ENCODE measurements at places on chromosomes 16 and 17.
A peak's percentile ranks its signal among the peaks of the same experiment; 100 is the strongest.

DNA sequence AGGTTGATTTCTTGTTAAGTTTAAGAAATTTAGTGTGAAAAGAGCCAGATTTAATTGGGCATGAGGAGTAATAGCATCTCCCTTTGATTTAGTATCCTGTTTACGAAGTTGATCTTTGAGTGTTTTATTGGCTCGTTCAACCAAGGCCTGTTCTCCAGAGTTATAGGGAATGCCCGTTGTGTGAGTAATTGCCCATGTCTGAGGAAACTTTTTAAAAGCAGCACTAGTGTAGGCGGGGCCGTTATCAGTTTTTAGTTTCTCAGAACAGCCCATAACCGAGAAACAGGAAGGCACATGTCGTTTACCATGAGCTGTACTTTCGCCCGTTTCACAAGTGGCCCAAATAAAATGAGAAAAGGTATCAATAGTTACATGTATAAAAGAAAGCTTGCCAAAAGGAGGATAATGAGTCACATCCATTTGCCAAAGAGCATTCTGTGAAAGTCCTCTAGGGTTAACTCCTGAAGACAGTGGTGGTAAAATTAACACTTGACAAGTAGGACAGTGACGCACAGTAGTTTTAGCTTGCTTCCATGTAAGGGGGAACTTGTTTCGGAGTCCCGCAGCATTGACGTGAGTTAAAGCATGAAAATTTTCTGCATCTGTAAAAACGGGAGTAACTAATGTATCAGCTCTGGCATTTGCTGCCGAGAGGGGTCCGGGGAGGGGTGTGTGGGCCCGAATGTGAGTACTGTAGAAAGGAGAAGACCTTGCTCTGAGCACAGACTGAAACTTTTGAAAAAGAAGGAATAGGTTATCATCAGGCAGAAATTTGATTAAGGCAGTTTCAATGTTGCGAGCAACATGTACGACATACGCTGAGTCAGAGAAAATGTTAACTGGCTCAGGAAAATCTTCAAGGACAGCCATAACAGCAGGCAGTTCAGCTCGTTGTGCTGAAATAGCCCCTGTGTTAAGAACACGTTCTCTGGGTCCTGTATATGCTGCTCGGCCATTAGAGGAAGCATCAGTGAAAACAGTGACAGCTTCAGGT lies 18.5 kb upstream of the KCTD5 start:
- no peak for DNase-seq

GRCh38 chr17:42509841-42510240 lies 26.2 kb upstream of the NAGLU start:
- DNase-seq: no peak

- no peak for DNase-seq
These were observed 27.1 kb upstream of the CREBBP start for GRCh38 chr16:3907586-3907985.

GRCh38 chr17:58329810-58330537 lies 1.4 kb upstream of the TSPOAP1 start:
- DNase-seq: peak; percentile 46

DNA sequence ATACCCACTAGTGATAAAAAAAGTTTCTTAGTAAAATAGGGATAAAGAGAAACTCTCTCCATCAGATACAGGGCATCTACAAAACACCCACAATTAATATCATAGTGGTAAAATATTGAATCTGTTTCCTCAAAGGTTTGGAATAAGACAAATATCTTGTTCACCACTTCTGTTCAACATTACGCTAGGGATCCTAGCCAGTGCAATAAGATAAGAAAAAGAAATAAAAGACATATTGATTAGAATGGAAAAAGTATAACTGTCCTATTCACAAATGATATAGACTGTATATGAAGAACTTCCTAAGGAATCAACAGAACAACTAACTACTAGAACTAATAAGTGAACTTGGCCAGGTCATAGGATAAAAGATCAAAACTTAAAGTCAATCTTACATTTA lies 12.9 kb downstream of the LPCAT2 start:
- no peak for DNase-seq

DNA sequence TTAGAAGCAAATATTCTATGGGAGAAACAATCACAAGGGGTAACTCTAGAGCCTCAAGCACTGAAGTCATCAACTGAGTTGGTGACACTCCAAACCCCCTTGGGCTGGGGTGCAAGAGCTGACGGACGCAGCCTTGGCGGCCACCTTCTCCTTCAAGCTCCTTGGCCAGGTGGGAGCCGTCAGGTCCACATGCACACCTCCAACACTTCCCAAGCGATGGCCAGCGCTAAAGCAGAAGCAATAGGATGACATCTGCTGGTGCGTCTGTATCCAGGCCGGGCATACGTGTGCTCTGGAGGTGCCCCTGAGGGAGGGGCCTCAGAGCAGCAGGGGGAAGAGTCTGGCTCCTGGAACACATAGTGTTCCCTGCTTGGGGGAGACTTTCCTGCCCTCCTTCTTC lies 12.2 kb upstream of the FOXJ1 start:
- no peak for DNase-seq

GRCh38 chr17:79607940-79608623 lies 2.8 kb downstream of the RBFOX3 start:
- DNase-seq: no peak

- DNase-seq: no peak
These were observed 17.7 kb downstream of the LITAFD start for GRCh38 chr16:8899709-8900317.

DNA sequence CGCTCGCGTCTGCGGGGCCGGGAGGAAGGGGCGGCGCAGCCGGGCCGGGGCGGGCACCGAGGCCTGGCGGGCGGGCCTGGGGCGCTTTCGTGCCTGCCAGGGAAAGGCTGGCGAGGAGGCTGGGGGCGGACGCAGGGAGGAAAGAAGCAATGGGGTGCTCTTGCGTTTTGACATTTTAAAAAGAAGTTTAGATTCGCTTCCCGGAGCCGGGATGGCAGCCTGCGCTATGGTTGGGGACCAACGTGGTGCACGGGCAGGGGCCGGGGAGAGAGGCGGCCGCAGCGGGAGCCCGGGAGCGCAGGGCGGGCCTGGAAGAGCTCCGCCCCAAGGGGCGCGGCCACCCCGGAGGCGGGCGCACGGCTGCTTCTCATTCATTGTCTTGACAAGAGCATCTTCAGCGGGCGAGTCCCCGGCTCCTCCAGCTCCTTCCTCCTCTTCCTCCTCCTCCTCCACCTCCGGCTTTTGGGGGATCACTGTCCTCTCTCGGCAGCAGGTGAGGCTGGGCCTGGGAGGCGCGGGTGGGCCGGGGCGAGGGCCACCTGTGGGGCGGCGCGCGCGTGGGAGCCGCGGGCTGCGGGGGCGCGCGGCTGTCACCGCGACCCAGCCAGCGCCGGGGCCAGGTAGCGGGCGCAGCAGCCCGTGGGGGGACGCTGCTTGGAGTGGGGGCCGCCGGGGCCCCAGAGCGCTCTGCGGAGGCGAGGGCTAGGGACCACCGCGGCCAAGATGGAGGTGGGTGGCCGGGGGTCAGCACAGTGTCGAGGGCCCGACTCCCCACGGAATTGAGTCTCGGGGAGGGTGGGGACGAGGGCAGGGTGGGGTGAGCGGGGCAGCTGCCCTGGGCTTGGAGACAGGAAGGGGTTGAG lies at the start of gene CORO1A:
Gene CORO1A, plus strand, starts transcription at position 370 of the 863 bp plus-strand sequence. CDS start 1,608 bp downstream, outside the sequence.
- peak; percentile 42 for DNase-seq

DNA sequence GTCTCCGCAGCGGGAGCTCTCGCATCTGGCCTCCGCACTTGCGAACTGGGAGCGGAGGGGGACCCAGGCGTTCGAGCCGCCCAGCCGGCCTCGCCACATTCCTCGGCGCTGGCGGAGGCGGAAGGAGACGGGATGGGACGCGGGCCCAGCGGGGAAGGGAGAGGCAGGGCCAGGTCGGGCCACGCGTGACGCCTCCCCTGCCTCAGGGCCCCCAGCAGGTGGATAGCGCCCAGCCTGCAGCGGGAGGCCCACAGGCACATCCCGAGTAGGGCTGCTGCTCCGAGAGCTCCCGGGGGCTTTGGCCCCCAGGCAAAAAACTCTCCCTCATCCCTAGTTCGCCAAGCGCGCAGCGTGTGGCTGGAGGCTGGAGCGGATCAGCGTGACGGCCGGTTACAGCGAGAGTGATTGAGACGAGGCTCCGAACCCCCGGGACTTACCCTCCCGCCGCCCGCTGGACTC lies 800 bp downstream of the PLEKHH3 start:
- no peak for DNase-seq

GRCh38 chr17:75118307-75118706 lies 8.5 kb downstream of the ARMC7 start:
- DNase-seq: no peak

- no peak for DNase-seq
These were observed 135.5 kb downstream of the MGAT5B start for GRCh38 chr17:77003699-77004098.

DNA sequence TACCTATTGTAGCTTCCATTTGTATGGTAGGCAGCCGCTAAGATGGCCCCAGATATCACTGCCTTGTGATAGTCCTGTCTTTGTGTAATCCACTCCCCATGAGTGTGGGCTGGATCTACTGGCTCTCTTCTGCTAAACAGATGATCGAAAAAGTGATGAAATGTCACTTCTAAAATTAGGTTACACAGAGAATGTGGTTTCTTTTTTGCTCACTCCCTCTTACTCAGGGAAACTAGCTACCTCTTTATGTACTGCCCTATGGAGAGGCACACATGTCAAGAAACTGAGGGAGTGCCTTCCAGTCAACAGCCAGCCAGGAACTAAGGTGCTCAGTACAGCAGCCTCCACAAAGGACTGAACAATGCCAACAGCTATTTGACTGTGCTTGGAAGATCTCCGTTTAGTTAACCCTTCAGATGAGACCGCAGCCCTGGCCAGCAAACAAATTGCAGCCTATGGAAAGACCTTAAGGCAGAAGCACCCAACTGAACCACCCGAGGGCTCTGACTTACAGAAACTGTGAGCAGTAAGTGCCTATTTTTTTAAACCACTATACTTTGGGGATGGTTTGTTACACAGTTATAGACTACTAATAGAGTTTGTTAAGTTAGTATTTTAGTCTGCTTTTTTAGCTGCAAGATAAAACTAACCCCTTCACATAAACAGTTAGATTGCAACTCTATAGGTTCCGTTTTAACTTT lies 113.2 kb upstream of the MAF start:
- no peak for DNase-seq

DNA sequence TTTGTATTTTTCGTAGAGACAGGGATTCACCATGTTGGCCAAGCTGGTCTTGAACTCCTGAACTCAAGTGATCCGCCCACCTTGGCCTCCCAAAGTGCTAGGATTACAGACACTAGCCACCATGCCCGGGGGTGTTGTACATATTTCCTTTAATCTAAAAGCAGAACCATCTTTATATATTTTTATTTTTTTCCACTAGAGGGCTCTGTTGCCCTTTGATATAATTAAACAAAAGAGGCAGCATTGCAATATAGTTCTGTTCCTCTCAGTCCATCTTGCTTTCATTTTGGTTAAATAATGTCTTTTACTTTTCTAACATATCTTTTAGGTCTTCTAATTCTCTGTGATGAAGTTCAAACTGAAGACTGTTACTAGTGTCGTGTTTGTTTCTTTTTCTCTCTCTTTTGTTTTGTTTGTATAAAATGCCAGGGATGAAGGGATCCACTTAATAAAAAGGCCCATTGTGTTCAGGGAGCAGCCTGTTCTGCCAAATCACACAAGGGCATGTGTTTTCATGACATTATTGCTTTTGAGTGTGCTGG lies 23.4 kb downstream of the WWOX start:
- peak; percentile 74 for DNase-seq

DNA sequence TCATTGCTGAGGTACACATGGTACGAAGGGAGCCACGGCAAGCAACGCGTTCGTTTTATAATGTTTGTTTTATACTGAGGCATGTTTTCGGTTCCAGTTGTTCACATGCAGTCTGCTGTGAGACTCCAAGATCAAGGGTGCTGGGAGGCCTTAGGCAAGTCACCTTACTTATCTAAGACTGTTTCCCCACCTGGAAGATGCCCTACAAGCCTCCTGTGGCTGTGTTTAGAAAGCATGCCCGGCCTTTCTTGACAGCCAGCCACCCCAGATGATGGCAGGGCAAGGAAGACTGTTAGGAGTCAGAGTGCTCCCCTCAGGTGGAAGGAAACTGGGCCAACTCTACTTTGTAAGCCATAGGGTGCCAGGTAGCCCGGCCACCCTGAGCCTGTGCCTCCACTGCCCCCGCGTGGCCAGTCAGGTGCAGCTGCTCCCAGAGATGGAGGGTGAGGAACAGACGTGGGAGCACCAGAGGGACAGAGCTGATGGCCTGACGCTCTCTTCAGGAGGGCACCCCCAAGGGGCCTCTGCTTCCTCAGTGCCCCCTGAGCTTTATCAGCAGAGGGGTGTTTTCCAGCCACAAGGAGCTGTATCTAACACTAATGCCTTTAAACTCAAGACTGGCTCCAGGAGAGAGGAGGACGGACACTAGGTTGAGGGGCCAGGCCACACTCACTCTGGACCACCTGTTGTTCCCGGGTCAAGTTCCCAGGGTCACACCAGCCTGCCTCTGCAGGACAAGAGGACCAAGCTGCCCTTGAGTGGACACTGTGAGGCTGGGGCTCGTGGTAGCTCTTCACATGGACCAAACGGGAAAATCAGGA lies 5.4 kb downstream of the NAT9 start:
- peak; percentile 11 for DNase-seq

GRCh38 chr16:10517868-10518267 lies 62.5 kb downstream of the EMP2 start:
- no peak for DNase-seq

DNA sequence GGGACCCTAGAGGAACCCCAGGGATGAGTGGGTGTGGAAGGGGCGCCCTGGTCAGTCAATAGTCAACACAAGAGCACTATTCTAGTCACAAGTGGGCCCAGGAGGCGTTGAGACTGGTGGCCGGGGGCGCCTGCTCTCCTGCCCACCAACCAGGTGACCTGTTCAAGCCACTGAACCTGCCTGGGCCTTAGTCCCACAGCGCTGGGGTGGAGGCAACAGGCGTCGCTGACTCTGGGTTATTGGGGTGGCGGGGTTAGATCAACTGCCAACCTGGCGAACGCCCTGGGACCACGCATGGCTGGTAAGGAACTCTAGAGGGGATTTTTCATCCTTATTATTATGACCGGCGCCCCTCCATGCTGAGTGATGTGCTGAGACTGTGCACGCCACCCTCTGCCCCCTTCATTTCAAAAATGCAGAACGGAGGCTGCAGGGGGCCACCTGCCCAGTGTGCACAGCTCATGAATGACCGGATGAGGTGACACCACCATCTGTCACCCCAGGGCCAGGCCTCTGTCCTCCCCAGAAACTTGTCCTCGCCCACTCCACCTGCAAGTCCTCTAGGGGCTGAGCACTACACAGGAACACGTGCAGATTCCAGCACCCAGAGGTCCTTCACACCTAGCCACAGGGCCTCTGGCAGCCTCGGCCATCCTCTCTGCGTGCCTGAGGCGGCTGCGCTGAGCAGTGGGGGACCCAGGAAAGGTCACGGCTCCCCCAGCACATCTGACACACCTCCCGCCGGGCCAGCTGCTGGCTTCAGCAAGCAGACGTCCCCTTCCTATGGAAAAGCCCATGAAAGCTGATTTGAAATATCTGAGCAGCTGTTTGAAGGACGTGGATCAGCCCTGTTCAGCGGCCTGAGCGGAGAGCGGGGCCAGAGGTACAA lies 51.6 kb upstream of the DNAH17 start:
- DNase-seq: no peak
